ENCODE measurements at places on chromosomes 16 and 17.

DNA sequence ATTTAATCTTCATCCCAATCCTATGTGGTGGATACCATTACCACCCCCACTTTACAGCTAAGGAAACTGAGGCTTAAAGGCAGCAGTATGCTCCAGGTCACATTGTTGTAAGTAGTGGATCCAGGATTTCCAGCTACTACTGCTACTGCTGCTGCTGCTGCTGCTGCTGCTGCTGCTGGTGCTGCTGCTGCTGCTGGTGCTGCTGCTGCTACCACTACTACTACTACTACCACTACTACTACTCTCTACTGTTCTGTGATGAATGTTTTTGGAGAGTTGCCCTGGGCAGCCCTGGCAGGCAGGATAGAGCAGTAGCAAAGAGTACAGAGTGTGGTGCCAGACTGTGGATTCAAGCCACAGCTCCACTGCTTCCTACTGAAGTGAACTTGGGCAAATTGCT, 49.3 kb upstream of the SLC12A3 start:
- DNase-seq = no peak

DNA sequence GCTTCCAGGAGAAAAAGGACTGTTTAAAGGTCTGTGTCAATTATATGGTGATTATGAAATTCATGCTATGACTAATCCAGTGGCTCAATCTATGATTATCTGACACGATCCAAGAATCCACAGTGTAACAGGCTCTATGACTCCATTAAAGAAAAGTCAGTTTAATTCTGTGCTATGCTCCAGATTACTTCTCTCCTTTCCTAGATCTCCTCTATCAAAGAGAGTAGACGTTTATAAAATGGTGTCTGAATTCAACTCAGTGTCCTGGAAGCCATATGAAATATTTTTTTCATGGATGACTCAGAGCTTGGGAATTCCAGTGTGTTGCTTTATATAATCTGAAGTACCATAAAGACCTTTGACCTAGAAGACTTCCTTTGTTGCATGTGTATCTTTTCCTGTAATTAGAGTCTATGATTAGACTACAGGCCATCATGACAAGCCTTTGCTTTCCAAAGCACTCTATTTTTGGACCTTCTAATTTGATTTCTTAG, 27.0 kb upstream of the NF1 start:
- no peak for DNase-seq

DNA sequence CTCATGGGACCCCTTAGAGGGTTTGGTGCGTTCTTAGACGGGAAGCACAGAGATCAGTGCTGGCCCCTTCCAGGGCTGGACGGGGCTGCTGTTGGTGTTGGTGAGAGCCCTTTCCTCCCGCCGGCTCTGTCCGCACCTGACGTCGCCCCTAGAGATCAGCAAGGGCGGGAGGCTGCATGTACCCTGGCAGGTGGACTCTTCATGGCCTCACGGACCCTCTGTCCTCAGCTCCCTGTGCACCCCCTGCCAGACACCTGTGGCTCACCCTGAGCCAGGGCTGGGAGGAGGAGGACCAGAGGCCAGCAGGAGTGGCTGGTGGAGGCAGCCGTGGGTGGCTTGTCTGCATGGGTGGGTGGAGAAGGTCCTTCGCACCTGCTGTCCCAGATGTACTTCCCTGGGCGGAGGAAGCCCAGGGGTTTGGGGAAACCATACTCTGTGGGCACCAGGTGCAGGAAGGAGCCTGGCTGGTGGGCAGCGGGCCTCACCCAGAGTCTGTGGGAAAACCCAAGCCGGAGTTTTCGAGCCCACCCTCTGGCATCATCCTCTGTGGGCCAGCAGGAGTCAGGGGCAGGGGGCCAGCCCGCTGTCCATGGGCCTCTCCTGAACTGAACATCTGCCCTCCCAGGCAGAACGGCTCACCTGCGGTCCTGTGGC, 348.6 kb downstream of the SEC14L1 start:
- DNase-seq = no peak

- DNase-seq = no peak
Measured at GRCh38 chr17:12127667-12128066, 107.0 kb downstream of the MAP2K4 start.

- no peak for DNase-seq
Measured at GRCh38 chr16:10558305-10558704, 22.1 kb downstream of the EMP2 start.

DNA sequence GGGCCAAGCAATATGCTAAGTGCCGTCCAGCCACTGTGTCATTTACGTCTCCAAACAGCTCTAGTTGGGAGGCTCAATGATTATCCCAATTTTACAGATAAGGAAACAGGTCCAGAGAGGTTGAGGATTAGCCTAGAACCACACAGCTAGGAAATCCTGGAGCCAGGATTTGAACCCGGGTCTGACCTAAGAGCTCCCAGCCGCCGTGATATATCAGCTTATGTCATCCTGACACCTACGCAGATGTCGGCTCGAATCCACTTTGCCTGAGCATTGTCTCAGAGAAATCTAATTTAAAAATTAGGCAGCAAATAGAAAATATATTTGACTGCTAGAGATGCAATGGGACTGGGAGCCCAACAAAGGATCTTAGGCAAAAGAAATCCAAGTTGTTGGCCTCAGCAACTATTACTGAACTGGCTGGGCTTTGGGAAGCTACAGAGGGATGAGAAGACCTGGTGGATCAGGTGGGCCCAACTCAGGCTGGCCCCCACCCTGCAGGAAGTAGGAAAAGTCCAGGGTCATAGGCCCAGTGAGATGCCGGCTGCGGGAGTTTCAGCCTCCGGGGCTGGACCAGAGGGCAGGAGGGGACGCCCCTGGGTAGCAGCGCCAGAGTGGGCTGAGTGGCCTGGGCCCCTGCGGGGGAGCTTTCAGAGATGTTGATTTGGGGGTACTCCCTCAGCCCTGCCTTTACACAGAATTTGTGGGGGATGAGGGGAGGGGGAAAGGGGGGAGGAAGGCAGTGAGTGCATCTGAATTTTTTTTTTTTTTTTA, 35.1 kb upstream of the IL21R start:
- no peak for DNase-seq

GRCh38 chr16:18853694-18854093, 52.3 kb upstream of the ARL6IP1 start:
- DNase-seq = no peak

DNA sequence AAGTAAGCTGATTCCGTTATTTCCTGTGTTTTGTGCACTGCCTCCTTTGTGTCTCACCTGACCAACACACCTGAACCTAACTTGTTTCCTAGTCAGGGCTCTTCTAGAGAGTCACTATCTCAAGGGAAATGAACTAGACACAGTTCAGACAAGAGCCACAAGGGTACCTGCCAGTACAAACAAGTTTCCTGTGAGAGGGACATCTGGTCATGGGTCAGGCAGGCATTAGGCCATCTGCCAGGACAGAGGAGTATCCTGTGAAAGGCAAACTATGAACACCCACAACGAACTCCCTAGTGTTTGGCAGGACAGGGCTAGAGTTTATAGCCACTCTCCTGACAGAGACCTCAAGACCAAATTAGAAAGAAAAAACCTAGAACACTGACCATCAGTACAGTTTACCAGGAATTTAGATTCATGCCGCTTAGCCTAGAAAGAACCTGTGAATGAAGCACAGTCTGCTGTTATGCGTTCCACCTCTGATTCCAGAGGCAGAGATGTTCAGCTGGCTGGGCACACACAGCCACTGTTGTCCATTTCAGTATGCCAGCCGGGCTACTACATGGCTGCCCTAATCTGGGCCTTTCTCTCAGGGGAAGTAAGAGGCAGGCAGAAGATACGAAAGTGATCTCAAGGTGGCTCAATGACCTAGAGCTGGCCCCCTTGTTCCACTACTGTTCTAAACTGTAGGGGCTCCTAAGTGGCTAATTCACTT, 20.7 kb upstream of the GLG1 start:
- no peak for DNase-seq
